Activated naive CD4-positive, alpha-beta T cell (primary cell): ENCODE measurements at places on chromosomes 7 and 10.

GRCh38 chr7:100035876-100036275, 13.7 kb upstream of the ZSCAN21 start:
- no peak for DNase-seq

- DNase-seq: no peak
Observed at GRCh38 chr10:14271621-14272020, 59.1 kb downstream of the FRMD4A start.

- DNase-seq: no peak
Observed at GRCh38 chr10:46516660-46517416, 39.6 kb downstream of the GPRIN2 start.

DNA sequence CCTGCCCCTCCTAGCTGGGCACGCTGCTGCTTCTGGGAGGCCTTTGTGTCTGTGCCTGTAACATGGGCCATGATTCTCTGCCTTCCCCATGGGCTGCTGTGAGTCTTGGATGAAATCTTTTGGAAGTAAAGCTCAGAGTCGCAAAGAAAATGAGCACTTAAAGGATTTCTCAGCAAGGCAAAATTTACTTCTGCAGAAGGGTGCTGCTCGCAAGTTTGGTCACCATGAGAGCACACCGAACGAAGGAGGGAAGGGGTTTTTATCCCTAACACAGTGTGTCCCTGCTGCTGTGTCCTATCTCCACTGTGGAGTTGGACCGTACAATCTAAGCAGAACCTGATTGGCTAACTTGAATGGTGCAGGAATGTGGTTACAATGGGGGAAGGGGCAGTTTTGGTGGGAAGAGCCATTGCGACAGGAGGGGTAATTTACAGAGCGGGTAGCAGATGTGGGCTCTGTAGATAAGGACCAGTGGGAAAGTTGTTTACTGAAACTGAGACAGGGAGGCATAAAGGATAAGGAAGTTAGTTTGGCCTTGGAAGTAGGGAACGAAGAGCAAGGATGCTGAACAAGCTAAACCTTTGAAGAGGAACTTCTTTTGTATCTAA, 57.5 kb downstream of the FANK1 start:
- DNase-seq: no peak

- no peak for DNase-seq
Observed at GRCh38 chr10:127872871-127873600, 19.7 kb downstream of the CLRN3 start.

- DNase-seq: no peak
Observed at GRCh38 chr10:47040041-47040491, 128.8 kb downstream of the PTPN20 start.

DNA sequence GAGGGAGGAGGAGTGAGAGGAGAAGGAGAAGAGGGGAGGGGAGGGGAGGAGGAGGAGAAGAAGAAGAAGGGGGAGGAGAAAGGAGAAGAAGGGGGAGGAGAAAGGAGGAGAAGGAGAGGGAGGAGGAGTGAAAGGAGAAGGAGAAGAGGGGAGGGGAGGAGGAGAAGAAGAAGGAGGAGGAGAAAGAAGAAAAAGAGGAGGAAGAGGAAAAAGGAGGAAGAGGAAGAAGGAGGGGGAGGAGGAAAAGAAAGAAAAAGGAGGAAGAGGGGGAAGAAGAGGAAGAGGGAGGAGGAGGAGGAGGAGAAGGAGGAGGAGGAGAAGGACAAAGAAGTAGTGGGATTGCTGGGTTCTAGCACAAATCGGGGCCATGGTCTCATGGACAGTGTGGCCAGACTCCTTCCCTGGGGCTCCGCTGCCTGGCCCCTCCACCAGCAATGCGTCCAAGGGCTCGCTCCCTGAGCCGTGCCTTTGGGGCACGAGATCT, 4.2 kb upstream of the MAFK start:
- no peak for DNase-seq

DNA sequence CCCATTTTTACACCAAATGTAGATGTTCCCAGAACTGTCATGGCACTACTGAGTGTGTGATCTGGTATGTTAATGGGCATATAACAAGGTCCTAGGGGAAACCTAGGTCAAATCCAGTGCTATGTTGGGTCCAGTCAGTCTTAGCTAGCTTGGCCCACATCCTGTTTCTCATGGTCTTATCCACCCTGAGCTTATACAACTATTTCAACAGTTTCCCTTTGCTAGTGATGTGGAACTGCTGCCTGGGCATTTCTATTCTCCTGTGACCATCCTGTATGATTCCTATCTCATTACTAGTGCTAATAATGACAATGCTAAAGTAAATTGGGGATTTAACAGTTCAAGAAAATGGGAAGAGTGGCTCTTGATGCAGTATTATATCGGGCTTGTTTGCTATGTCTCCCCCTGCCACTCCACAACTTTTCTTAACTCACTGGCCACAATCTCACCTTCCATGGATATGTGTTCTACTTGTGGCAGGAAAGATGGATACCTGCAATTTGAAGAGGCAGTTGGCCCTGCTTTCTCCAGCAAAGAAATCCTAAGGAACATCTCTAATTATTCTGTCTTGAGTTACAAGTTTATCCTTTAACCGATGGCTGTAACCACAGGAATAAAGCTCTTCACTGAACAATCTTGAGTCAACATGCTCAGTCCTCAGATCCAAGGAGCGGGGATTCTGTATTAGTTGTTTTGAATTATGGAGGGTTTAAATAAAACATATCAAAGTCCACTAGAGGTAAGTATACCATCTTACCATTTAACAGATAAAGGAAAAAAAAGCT, 707.8 kb downstream of the XPNPEP1 start:
- no peak for DNase-seq
